NCI-H2081 treated with DMSO at 0.1 percent for 48 hours (cell line): ENCODE measurements at places on chromosomes 3 and 15.

DNA sequence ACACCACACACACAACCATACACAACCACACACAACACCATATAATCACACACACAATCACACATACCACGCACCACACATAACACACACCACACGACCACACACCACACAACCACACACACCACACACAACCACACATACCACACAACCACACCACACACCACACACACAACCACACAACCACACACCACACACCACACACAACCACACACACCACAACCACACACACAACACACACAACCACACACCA lies 24.2 kb downstream of the CPN2 start:
- DNase-seq, result no peak

DNA sequence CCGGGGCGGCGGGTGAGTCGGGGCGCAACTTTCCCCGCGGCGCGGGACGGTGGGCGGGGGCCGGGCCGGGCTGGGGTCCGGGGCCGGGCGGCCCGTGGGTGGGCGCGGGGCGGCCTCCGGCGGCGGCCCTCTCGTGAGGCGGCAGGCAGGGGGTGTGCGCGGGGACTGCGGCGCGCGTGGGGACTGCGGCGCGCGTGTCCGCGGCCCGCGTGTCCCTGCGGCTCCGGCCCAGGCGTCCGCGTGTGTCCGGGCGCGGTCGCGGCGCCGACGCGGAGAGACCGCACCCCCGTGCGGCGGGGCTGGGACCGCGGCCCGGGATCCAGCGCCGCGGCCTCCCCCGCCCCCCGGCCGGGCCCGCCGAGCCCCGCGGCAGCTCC lies 349 bp downstream of the PLXNA1 start:
- no peak for DNase-seq

GRCh38 chr15:75749820-75750219 lies 37.2 kb upstream of the CSPG4 start:
- no peak for DNase-seq

DNA sequence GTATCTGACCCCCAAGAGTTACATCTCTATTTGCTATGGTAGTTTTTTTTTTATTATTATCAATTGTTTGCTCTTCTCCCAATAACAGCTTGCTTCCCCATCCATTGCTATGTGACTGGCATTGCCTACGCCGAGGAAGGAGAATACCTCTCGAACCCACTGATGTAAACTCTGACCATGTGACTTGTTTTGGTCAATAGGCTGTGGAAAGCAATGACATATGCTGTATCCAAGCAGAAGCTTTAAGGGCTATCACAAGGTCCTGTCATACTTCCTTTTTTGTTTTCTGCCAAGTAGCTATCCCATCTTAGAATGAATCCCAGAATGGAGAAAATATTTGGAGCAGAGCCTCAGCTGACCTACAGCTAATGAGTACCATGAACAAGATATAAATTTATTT lies 111.0 kb upstream of the FRMD4B start:
- DNase-seq, result no peak

- DNase-seq, result no peak
Measured at GRCh38 chr15:28890711-28891495, 5.1 kb downstream of the APBA2 start.

DNA sequence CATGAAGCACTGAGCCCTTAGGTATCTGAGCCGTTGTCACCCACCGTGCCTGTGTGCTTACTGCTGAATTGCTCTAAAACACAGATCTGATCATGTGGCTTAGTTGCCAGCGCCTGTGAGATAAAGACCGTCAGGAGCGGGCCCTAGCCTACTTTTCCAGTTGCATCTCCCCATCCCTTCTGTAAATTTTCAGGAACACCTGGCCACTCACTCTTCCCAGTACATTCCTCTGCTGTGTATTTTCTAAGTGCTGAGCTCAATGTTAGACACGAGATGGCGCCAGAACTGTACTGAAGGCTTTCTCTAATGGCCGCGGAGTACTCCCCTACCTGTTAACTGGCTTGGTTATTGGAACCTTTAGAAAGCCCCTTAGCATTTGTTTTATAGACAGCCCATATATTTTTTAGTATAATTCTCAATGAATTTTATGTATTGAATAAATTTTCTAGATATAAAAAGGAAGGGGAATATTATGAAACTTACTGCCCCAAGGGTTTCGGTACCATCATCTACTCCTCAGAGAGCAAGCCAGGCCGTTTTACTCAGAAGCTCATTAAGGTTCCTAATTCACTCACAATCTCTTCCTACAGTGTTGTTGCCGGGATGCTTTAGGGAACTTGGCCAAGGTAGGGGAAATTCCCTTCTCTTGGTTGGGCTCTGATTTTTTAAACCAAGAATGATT lies 16.7 kb upstream of the WNT7A start:
- no peak for DNase-seq

DNA sequence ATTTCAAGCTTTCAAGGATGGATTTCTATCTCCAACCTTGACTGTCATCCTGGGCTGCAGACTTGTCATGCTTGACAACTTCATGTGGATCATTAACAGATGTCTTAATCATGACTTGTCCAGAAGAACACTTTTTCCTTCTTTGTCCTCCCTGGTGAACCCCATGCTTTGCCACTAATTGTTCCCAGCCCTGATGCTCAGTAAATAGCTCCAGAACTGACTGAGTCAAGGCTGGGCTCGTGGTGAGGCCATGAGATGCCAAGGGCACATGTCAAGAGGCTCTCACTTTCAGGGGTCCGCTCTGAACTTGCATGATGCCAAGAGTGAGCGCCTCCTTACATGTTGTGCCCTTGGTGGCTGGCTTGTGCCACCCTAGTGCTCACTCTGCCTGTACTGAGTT lies 48.9 kb upstream of the KY start:
- DNase-seq, result no peak

- DNase-seq, result no peak
Measured at GRCh38 chr15:99282586-99282985, 31.3 kb downstream of the LRRC28 start.

- DNase-seq, result no peak
Measured at GRCh38 chr15:43876872-43877271, 50.1 kb downstream of the WDR76 start.

DNA sequence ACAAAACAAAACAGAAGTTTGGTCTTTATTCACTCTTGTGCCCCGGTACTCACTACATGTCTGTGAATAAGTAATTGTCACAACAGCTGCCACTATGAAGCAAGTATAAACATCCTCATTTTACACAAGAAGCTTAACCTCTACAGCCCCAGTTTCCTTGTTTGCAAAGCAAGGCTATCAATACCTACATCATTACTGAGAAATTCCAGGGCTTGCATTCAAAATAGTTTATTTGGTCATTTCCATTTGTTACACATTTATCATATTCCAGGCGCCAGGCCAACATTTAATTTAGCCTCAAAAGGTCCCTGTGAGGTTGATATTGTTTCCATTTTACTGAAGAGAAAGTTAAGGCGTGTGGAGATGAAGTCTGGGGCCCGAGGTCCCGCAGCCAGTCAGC lies 161.4 kb upstream of the LRTM1 start:
- no peak for DNase-seq

DNA sequence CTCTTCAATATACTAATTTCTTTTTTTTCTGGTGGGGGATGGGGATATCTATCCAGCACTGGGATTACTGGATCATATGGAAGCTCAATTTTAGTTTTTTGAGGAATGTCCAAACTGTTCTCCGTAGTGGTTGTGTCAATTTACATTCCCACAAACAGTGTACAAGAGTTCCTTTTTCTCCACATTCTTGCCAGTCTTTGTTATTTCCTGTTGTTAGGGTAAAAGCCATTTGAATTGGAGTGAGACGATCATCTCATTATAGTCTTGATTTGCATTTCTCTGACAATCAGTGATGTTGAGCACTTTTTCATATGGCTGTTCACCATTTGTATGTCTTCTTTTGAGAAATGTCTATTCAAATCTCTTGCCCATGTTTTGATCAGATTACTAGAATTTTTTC lies 12.8 kb upstream of the WDR49 start:
- no peak for DNase-seq

GRCh38 chr15:68431792-68432401 lies at the start of gene ITGA11:
TSS of gene ITGA11 (minus strand) at chr15:68432163. CDS start at chr15:68432066, 97 bp downstream.
- DNase-seq, result peak; percentile 2

DNA sequence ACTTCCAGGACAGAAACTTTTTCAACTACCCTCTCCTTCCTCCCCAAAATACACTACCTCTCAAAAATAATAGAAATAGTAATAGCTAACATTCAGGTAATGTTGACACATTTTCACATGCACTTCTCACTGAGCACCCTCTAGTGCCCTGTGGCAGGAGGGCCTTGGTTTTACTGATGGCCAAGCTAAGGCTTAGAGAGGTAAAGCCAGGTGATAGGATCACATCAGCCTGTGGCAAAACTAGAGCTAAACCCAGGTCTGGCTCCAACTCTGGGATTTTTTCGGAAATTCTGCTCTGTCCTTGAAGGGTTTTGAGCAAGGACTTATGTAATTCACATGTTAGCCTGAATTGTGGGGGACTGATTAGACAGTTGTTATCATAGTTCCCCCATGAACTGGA lies 922 bp upstream of the TAMM41 start:
- no peak for DNase-seq

GRCh38 chr3:30618526-30618925 lies 12.1 kb downstream of the TGFBR2 start:
- DNase-seq, result no peak

DNA sequence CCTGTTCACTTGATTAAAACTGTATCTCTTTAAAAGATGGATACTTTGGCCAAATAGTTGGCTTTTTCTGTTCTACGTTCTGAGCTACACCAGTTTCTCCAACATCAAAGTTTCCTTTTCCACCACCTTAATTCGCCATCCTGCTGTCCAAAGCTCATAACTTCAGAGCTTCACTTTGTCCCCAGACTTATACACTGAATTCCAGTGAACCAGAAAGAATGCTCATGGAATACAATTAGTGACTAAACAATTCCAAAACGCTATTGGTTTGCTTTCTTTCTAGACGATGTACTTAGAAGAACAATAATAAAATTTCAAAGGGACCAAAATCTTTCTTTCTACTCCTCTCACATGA lies 23.2 kb downstream of the GPR15 start:
- no peak for DNase-seq

GRCh38 chr3:31390466-31390865 lies 142.3 kb upstream of the STT3B start:
- DNase-seq, result no peak

DNA sequence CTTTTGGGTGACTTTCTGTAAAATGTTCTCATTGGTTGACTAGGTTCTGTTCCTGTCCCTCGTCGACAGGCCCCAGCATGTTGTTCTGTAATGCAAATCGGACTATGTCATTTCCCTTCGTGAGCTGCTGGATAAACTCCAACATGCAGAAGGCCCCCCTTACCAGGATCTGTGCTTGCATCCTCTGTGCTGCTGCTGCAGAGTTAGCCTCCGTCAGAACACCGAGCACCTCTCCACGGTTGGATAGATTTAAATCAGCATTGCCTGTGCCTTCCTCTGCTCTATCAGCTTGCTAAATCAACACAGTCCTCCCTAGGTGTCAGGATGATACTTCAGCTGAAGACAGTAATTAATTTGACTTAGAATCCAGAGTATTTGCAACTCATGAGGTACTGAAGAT lies 12.7 kb upstream of the MINDY4B start:
- no peak for DNase-seq

GRCh38 chr15:32656091-32656490 lies 14.6 kb downstream of the SCG5 start:
- no peak for DNase-seq

DNA sequence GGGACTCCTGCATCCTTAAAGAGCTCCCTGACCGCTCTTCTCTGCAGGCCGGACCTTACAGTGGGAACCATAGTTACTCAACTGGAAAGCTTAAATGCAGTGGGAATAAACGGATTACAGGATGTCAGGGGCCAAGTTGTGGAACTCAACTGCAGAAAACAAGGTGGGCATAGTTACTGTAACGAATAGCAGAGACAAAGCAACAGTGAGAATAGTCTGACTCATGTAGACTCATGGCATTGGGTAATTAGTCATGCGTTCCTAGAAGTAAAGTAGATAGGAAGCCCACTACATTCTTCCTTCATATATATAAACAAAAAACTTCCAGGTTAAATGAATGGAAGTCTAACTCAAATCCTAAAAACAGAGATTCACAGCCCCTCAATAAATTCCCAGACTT lies 95.5 kb upstream of the CHRNA7 start:
- no peak for DNase-seq

- peak; percentile 58 for DNase-seq
Measured at GRCh38 chr3:78791753-78792152, 976.0 kb downstream of the ROBO1 start.

DNA sequence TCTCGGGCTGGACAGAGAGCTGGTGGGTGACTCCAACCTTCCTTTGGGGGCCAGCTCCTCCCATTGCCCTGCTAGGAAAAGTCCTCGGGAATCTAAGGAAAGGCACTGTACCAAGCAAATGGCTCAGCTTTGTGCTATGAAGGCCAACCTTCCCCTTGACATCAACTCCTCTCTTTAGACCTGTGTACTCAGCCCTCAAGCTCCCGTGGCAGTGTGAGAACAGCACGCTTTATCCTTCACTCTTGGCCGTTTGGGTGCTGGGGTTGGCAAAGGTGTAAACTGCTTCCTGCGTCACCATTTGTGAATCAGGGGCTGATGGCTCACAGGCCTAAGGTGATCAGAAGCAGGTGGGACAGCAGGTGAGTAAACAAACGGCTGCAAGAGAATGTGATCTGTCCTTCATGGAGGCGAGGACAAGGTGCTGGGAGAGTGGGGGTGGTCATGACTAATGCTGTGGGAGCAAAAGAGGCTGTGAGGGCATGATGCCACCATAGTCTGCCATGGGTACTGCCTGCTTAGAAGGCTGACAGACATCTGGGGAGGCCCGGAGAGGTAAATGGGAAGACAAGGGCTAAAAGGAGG lies 165.2 kb upstream of the TPM1 start:
- DNase-seq, result no peak

GRCh38 chr3:99875929-99876841 lies 58.5 kb downstream of the CMSS1 start:
- peak; percentile 11 for DNase-seq

DNA sequence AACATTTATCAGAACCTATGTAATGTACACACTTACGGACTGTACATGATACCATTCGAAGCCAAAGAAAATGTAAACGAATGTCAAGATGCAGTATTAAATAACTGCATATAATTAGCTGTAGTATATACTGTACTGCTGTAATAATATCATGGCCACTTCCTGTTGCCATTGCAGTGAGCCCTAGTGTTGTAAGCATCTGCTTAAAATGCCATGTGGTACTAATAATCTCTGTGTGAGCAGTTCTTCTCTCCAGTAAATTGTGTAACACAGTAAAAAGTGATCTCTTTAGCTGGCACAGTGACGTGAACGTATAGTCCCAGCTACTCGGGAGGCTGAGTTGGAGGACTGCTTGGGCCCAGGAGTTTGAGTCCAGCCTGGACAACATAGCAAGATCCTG lies 8.6 kb downstream of the SPG11 start:
- DNase-seq, result no peak

DNA sequence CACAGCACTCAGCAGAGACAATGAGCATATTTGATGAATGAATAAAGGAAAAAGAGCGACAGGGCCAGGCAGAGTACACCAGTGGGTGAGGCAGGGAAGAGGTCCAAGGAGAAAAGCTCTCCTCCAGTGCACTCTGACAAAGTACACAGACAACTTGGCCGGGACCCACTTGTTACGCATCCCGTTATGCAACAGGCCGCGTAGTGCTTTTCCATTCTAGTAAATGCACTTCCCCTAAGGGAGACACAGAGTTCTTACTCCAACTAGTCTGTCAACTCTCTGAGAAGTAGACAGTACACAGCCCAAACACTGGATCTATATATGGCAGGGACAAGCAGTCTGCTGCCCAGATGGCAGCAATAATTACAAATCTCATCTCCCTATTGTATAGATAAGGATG lies 18.5 kb downstream of the LARP6 start:
- DNase-seq, result no peak
